ENCODE measurements at places on chromosomes 11 and 22.

- no peak for DNase-seq
These were observed 475.4 kb upstream of the CHORDC1 start for GRCh38 chr11:90698238-90698637.

DNA sequence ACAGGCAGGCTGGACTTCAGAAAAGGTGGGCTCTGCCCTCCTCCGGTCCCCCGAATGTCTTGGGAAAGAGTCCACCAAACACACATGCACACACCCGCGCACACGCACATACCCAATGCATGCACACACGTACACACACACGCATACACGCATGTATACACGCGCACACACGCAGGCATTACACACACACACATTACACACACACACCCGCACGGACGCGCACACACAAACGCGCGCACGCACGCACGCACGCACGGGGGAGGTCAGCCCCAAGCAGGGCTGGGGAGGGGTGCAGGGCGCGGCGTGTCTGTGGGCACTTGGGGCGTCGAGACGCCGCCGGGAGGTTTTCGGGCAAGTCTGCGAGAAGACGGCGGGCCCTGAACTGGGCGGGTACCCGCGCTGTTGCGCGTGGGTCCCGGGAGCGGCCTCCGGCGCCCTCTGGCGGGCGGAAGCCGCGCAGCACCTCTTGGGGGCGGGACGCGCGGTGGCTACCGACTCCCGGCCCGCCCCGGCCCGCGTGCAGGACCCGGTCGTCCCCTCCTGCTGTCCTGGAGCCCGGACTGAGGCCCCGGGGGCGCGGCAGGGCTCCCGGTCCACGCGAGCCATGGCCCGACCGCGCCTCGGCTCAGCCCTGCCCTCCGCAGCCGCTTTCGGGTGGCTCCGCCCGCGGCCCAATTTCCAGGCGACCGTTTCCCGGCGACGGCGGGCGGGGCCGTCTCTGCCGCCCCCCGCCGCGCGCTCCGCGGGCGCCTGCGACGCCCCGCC, 3.6 kb downstream of the SEPTIN5 start:
- peak; percentile 7 for DNase-seq

DNA sequence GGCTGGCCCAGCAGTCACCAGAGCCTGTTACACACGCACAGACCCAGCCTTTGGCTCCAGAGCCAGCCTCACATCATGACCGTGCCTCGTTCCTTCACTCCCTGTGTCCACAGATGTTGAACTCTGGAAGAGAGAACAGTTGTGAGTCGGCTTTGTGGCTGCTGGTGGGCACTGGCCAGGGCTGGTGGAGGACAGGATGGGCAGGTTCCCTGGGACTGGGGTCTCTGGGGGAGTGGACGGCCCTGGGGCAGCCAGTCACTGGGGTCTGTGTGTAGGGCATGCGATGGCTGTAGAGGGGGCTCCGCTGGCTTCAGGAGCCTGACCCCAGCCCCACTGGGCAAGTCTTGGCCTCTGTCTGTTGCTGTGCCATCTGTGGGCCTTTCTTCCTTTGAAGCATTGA, 1070.1 kb downstream of the BRD1 start:
- DNase-seq = no peak

GRCh38 chr11:43830928-43831440, 49.6 kb upstream of the ALKBH3 start:
- peak; percentile 98 for DNase-seq

- no peak for DNase-seq
These were observed 95.5 kb downstream of the WNT7B start for GRCh38 chr22:45881524-45881875.

- no peak for DNase-seq
These were observed 79.3 kb upstream of the CRTAM start for GRCh38 chr11:122758974-122759373.

- no peak for DNase-seq
These were observed 293.2 kb downstream of the SWAP70 start for GRCh38 chr11:9957072-9957471.

DNA sequence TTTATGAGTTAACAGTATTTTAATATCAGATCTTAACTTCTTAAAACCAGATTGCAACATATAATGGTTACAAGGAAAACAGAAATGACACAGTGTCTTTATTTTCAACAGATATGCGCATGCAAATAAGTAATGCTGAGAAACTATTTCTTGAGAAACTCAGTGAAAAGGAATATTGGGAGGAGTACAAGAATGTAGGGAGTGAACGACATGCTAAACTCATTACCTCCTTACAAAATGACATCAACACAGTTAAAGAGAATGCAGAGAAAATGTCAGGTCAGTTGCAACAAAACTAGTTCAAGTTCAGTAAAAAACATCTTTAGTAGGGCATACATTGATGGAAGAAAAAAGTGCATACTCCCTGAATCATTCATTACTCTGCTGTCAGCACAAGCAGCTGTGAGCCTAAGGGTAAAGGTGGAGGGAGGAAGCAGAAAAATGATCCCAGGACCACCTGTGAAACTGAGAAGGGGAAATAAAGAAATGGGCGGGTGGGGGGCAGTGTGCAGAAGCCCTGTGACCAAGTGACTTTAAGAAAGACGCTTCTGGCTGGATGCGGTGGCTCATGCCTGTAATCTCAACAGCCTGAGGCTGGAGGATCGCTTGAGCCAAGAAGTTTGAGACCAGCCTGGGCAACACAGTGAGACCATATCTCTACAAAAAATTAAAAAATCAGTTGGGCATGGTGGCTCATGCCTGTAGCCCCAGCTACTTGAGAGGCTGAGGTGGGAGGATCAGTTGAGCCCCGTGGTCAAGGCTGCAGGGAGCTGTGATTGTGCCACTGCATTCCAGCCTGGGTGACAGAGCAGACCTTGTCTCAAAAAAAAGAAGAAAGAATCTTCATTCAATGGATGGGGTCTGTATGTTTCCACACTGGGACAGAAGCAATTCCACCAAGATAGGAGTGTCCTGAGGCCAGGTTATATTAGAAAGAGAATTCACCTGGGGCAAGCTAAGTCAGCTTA, 31.2 kb downstream of the CCDC83 start:
- no peak for DNase-seq

DNA sequence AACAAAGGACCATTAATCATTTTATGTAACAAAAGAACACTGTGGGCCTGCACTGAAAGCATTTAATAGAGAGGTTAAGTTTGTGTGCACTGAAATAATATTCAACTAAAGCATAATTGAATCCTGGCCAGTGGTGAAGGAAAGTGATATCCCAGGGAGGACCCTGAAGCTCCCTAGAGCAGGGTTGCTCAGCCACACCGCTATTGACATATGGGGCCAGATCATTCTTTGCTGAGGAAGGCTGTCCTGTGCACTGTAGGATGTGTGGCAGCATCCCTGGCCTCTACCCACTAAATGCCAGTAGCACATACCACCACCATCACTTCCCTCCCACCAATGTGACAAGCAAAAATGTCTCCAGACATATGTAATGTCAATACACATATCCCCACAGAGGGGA, 166.1 kb upstream of the MTNR1B start:
- no peak for DNase-seq

GRCh38 chr11:127023991-127024390, 23.4 kb upstream of the KIRREL3 start:
- no peak for DNase-seq

GRCh38 chr11:118358071-118358470, 1.3 kb upstream of the UBE4A start:
- no peak for DNase-seq

DNA sequence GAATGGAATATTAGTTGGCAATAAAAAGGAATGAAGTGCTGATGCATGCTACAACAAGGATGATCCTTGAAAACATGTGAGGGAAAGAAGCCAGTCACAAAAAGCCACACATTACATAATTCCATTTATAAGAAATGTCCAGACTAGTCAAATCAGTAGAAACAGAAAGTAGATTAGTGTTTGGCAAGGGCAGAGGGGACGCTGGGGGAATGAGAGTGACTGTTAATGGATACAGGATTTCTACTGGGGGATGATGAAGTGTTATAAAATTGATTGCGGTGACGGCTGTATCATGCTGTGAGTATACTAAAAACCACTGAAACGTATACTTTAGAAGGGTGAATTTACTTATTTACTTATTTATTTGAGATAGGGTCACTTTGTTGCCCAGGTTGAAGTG, 57.9 kb downstream of the C11orf58 start:
- DNase-seq = no peak

GRCh38 chr11:20597680-20598484, 1.5 kb upstream of the SLC6A5 start:
- DNase-seq = no peak

- no peak for DNase-seq
These were observed 13.9 kb downstream of the SCGB1A1 start for GRCh38 chr11:62432695-62433094.

DNA sequence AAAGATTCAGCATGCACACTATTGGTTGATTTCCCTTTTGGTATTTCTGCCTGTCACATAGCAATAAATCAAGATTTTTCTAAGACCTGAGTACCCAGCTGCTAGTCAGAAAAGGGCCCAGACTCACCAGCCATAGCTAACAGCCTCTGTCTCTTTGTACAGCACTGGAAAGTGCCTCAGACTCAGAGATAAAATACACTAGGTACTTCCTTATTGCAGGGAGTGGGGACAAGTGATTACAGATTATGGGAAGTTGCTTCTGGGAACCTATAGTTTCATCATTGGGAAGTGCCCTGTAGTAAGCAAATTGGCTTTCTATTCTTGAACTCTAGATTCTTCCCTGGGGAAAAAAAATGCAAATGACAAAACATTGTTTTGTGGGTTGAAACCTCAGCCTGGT, at the start of gene CASP5:
TSS of gene CASP5 (minus strand) at position 166 of the 400 bp plus-strand sequence. CDS start at position 134, 32 bp downstream.
- no peak for DNase-seq

DNA sequence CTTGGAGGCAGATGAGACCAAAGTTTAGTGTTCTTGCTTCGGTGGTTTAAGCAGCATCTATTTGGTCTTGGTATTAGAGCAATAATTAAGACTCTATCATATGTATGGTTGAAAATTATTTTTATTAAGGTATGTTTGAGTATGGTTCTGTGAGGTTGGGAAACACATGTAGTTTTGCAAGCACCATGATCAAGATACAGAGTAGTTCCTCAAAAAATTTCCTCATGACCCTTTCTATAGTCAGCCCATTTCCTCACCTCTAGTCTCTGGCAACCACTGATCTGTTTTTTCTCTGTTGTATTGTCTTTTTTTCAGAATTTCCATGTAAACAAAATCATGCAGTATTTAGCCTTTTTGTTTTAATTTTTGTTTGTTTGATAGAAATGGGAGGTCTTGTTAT, 18.4 kb downstream of the MTMR3 start:
- no peak for DNase-seq

GRCh38 chr22:49426618-49427266, 400.9 kb downstream of the BRD1 start:
- no peak for DNase-seq

GRCh38 chr11:76658651-76659650, 11.6 kb downstream of the LRRC32 start:
- no peak for DNase-seq

DNA sequence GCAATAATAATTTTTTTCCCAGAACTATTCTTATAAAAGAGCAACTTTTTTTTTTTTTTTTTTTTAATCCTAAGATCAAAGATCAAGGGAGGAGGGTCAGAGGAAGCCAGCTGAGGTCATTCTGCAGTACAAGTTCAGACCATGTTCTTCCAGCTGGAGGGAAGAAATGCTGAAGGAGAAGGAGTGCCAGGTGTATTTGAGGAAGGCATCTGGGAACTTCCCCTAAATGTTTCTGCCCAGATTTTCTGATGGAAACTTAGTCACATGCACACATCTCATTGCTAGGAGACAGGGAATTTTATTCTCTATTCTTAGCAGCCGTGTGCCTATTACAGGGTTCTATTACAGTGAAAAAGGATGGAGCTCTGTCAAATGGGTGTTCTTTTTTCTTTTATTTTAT, 208.4 kb downstream of the ARHGAP42 start:
- no peak for DNase-seq

DNA sequence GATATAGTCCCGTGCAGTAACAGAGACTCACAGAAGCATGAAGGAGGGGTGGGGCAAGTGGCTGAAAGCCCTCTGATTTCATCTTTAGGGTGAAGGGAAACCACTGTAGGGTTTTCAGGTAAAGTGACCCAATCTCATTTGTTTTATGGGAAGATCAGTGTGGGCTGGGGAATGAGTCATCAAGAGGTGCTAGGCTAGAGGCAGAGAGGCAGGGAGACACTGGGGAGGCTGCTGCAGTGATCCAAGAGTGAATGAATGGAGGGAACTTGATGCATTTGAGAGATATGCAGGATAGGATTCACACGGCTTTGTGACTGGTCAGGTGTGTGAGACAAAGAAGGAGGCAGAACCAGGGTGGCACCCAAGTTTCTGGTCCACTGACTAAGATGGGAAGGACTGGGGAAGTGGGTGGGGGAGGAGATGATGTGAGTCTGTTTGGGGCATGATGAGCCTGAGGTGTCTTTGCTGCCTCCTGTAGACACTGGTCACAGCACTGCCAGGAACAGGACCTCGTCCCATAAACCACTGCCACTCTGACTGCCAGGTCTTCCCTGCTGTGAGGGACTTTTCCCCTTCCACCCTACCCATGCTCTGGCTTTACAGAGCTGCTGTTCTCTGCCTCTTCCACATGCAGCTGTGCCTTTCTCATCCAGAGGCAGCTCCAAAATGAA, 239.0 kb downstream of the TENM4 start:
- no peak for DNase-seq

DNA sequence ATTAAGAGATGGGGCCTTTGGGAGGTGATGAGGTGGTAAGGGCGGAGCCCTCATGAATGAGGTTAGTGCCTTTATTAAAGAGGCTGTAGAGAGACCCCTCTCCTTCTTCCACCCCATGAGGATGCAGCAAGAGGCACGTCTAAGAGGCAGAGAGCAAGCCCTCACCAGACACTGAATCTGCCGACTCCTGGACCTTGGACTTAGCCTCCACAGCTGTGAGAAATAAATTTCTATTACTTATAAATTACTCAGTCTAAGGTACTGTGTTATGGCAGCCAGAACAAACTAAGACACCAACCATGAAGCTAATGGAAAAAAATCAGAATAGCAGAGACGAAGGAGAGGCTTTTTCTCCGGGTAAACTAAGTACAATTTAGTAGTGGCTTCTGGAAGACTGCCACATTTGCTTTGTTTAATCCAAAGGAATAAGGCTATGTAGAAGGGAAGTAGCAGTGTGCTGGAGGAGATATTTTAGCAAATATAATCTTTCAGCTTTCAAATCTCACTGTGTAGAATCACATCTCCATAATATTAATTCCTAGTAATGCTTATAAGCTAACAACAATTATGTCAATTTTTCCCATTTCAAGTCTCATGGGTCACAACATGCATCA, 12.3 kb upstream of the SIK2 start:
- no peak for DNase-seq

- no peak for DNase-seq
These were observed 28.6 kb upstream of the BIRC3 start for GRCh38 chr11:102288725-102289083.

- no peak for DNase-seq
These were observed 76.5 kb downstream of the LRRC4C start for GRCh38 chr11:41382927-41383326.

All from AG04450 (cell line).